ENCODE measurements at places on chromosomes 4 and X.
A peak's percentile ranks its signal among the peaks of the same experiment; 100 is the strongest.

DNA sequence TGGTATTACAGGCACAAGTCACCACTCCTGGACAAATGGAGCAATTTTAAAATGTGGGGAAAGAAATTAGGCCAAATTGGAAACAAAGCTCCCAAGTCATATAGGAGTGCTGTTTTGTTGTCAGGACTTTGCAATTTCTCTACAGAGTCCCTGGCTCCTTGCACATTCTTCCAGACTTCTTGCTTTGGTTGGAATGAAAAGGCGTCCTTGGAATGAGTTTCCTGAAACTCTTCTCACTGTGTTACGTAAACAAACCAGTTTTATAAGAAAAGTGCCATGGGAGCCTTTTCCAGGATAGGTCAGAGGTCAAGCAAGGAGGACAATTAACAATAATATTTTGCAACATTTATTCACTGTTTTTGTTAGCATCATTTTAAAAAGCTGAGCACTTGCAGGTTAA lies 32.4 kb upstream of the KIT start:
- no peak for DNase-seq
- peak overlapping the region; percentile 30 for H3K27ac ChIP-seq
- no peak overlapping the region for H3K4me3 ChIP-seq
- peaks cover 6% of the 10 kb centered on the region for H3K4me1 ChIP-seq

- no peaks in the 10 kb centered on the region for H3K36me3 ChIP-seq
- H3K27ac ChIP-seq, result no peak overlapping the region
- no peaks in the 10 kb centered on the region for H3K4me1 ChIP-seq
- no peak for DNase-seq
These were observed 548.7 kb upstream of the DIPK2B start for GRCh38 chrX:45749375-45749774.

DNA sequence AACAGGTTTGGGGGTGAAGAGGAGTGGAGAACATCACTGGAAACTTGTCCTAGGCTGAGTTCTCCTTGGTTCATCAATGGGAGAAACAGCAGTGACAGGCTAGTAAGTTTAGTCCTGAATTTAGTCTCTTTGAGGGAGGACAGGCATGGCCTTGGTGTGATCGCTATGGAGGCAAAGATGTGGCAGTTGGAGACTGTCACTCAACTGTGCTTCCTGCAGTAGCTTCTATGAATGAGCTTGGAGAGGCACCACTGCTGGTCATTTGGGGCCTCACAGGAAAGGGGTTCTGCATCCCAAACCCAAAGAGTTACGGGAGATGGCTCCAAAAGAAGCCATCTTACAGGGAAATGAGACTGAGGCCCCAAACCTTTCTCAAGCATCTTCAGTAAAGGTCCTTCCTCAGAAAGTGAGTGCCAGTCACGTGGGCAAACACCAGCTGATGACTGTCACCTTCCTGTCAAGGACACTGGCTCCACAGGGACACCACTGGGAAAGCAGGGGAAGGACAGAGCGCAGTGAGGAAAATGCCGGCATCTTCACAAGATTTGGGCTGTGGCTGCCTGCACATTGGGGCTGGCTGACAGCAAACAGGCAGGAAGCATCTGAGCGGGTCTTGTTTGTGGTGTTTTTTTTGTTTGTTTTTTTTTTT lies 7.2 kb downstream of the MRFAP1 start:
- H3K36me3 ChIP-seq, result peaks cover 7% of the 10 kb centered on the region
- no peaks in the 10 kb centered on the region for H3K4me1 ChIP-seq
- no peak overlapping the region for H3K4me3 ChIP-seq

GRCh38 chrX:153494541-153495361 lies at the start of gene BGN:
Gene BGN (plus strand): TSS chrX:153494980. CDS start chrX:153504632, 9,652 bp downstream.
- H3K36me3 ChIP-seq, result no peaks in the 10 kb centered on the region
- H3K4me3 ChIP-seq, result peak within 1 kb of the TSS; percentile 75
- DNase-seq, result peak; percentile 85
- H3K27ac ChIP-seq, result peak within 1 kb of the TSS; percentile 76
- H3K27me3 ChIP-seq, result no peaks in the 10 kb centered on the region
- H3K4me1 ChIP-seq, result peaks cover 14% of the 10 kb centered on the region

- peaks cover 21% of the 10 kb centered on the region for H3K36me3 ChIP-seq
- H3K4me3 ChIP-seq, result no peak overlapping the region
- DNase-seq, result no peak
- no peaks in the 10 kb centered on the region for H3K27me3 ChIP-seq
- H3K4me1 ChIP-seq, result no peaks in the 10 kb centered on the region
These were observed 35.6 kb downstream of the RASGEF1B start for GRCh38 chr4:81436096-81436495.

DNA sequence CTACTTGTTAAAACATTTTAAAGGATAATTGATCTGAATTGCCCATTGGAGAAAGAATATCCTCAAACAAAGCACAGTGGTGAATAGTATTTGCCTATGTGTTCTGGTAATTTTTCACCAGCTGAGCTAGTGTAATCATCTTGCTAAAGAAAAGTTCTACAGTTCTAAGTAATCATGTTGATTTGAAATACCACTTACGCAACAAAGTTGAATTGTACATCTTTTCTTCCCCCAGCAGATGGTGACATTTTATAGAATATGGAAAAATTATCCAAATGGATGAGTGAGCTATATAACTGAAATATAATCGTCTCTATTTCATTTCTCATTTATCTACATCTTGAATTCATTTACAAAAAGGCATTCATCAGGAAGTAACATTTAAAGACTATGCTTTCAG lies 9.7 kb upstream of the ZNF674 start:
- no peak overlapping the region for H3K27ac ChIP-seq
- H3K4me1 ChIP-seq, result no peaks in the 10 kb centered on the region
- no peaks in the 10 kb centered on the region for H3K27me3 ChIP-seq
- DNase-seq, result no peak
- no peak overlapping the region for H3K4me3 ChIP-seq

- H3K36me3 ChIP-seq, result peaks cover 7% of the 10 kb centered on the region
- H3K27me3 ChIP-seq, result no peaks in the 10 kb centered on the region
- H3K27ac ChIP-seq, result no peak overlapping the region
- H3K4me3 ChIP-seq, result no peak overlapping the region
These were observed 73.9 kb upstream of the ZCCHC13 start for GRCh38 chrX:74230094-74230493.

GRCh38 chrX:129553619-129554288 lies 13.7 kb downstream of the OCRL start:
- no peak overlapping the region for H3K27ac ChIP-seq

DNA sequence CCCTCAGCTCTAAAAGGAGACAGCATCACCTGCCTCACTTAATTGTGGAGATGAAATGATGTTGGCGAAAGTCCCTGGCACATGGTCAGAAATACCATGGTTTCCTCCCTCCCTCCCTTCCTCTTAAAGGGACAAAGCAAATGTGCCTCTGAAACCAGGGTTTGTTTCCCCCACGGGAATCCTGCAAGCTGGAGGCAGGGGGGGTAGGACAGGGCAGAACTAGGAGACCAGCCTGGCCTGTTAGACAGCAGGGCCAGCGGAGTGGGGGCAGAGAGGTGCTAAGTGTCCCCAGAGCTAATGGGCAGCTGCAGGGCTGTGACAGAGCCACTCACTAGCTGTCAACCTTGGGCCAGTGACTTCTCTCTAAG lies 5.7 kb downstream of the RTL5 start:
- H3K4me1 ChIP-seq, result peaks cover 19% of the 10 kb centered on the region
- no peak for DNase-seq
- H3K27ac ChIP-seq, result peak overlapping the region; percentile 77
- no peaks in the 10 kb centered on the region for H3K36me3 ChIP-seq
- no peaks in the 10 kb centered on the region for H3K27me3 ChIP-seq
- no peak overlapping the region for H3K4me3 ChIP-seq

GRCh38 chr4:8765084-8765483 lies 106.6 kb downstream of the HMX1 start:
- no peak overlapping the region for H3K27ac ChIP-seq
- H3K27me3 ChIP-seq, result no peaks in the 10 kb centered on the region
- no peak for DNase-seq

DNA sequence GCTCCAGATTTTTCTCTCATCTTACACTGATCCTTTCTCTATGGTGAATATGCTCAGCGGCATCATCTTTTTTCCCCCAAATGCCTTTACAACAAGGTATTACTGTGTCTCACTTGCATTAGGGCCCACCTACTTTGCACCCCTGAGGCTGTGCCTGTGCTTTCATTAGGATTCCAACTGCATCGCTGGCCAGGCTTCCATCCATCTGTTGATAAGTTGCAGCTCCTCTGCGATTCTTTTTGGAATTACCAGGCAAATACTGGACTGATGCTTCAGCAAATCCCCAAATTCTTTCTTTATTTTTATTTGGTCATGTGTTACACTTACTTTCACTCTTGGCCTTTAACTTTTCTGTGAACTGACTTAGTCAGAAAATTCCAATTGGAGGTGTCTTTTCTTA lies 77.3 kb downstream of the AFF2 start:
- no peaks in the 10 kb centered on the region for H3K36me3 ChIP-seq
- no peak overlapping the region for H3K4me3 ChIP-seq
- no peaks in the 10 kb centered on the region for H3K27me3 ChIP-seq
- H3K4me1 ChIP-seq, result no peaks in the 10 kb centered on the region
- no peak overlapping the region for H3K27ac ChIP-seq

- no peaks in the 10 kb centered on the region for H3K4me1 ChIP-seq
- no peak overlapping the region for H3K4me3 ChIP-seq
- H3K36me3 ChIP-seq, result no peaks in the 10 kb centered on the region
- no peak for DNase-seq
- H3K27ac ChIP-seq, result no peak overlapping the region
- H3K27me3 ChIP-seq, result no peaks in the 10 kb centered on the region
These were observed 647.4 kb upstream of the GALNT7 start for GRCh38 chr4:172521248-172521647.

- H3K27me3 ChIP-seq, result no peaks in the 10 kb centered on the region
- no peak overlapping the region for H3K4me3 ChIP-seq
- no peaks in the 10 kb centered on the region for H3K36me3 ChIP-seq
- no peak for DNase-seq
- no peak overlapping the region for H3K27ac ChIP-seq
- no peaks in the 10 kb centered on the region for H3K4me1 ChIP-seq
These were observed 83.5 kb upstream of the RAPGEF2 start for GRCh38 chr4:159019356-159019755.

GRCh38 chrX:1393871-1394615 lies 2.1 kb upstream of the SLC25A6 start:
- peaks cover 13% of the 10 kb centered on the region for H3K36me3 ChIP-seq
- H3K4me3 ChIP-seq, result no peak overlapping the region
- DNase-seq, result no peak
- H3K4me1 ChIP-seq, result peaks cover 7% of the 10 kb centered on the region
- no peaks in the 10 kb centered on the region for H3K27me3 ChIP-seq

GRCh38 chrX:17440258-17440657 lies 65.3 kb downstream of the NHS start:
- no peaks in the 10 kb centered on the region for H3K36me3 ChIP-seq
- H3K27ac ChIP-seq, result no peak overlapping the region
- no peaks in the 10 kb centered on the region for H3K27me3 ChIP-seq
- no peaks in the 10 kb centered on the region for H3K4me1 ChIP-seq
- H3K4me3 ChIP-seq, result no peak overlapping the region

DNA sequence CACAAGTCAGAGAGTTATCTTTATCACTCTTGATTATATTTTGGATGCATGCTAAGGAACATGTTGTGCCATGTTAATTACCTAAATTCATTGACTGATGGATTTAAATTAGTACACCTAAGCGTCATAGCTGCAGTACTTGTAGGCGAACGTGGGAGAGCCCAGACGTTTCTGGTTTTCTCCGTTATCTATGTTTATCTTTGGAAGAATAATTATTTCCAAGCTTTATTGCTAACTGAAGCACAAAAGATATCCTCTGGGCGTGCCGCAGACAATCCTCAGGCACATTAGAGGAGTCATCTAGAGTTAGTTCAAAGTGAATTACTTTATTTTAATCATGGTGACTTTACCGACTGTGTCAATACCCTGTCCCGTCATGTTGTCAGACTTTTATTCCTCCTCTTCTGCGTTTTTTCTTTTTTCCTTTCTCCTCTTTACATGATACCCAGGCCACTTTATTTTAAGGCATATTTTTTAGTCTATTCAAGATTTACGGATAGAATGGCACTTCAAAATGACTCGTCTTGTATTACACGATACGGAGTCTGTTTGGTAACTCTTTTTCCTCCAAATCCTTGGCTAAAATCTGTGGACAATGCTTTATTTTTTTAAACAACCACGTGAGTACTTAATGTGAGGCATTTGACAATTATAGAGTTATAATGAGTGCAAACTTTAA lies 632.0 kb upstream of the TENM3 start:
- H3K4me1 ChIP-seq, result no peaks in the 10 kb centered on the region
- H3K36me3 ChIP-seq, result no peaks in the 10 kb centered on the region
- H3K4me3 ChIP-seq, result no peak overlapping the region
- DNase-seq, result no peak
- no peaks in the 10 kb centered on the region for H3K27me3 ChIP-seq

DNA sequence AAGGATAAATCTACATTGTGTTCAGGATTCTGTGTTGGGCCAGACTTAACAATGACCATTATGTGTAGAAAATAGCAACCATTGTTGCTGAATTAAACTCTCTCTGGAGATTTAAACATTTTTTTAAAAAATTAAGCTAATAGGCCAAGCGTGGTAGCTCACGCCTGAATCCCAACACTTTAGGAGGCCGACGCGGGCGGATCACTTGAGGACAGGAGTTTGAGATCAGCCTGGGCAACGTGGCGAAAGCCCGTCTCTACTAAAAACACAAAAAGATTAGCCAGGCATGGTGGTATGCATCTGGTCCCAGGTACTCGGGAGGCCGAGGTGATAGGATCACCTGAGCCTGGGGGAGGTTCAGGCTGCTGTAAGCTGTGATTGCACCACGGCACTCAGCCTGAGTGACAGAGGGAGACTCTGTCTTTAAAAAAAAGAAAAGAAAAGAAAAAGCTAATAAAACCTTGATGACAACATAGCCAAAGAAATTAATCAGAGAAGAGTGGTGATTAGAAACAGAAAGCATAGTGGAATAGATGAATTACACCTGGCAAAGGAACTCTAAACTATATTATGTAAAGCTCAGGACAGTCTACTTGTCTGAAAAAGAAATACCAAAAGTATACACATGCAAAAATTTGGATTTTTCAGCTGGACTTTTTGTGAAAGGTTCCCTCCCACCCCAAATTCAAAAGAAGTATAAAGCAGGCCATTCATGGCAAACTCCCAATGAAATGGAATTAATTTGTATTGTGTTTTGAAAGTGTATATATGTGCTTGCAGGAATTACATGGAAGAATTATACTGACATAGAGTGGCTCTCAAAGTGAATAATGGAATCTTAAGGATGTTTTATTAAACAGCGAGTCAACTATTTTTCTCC lies 21.9 kb downstream of the PLS3 start:
- H3K27ac ChIP-seq, result peak overlapping the region; percentile 73
- H3K36me3 ChIP-seq, result no peaks in the 10 kb centered on the region
- H3K27me3 ChIP-seq, result no peaks in the 10 kb centered on the region
- no peak overlapping the region for H3K4me3 ChIP-seq
- DNase-seq, result no peak
- H3K4me1 ChIP-seq, result no peaks in the 10 kb centered on the region

GRCh38 chrX:118049713-118050112 lies 66.9 kb downstream of the KLHL13 start:
- H3K27me3 ChIP-seq, result no peaks in the 10 kb centered on the region
- no peak overlapping the region for H3K27ac ChIP-seq
- DNase-seq, result no peak
- H3K4me3 ChIP-seq, result no peak overlapping the region
- H3K4me1 ChIP-seq, result no peaks in the 10 kb centered on the region
- no peaks in the 10 kb centered on the region for H3K36me3 ChIP-seq

- H3K4me3 ChIP-seq, result no peak overlapping the region
- H3K36me3 ChIP-seq, result no peaks in the 10 kb centered on the region
- no peaks in the 10 kb centered on the region for H3K27me3 ChIP-seq
- no peak overlapping the region for H3K27ac ChIP-seq
These were observed 21.2 kb upstream of the PDE6B start for GRCh38 chr4:604131-604530.
